ENCODE measurements at places on chromosomes 11 and 22.

- DNase-seq, result no peak
These were observed 29.1 kb downstream of the INSC start for GRCh38 chr11:15143855-15144254.

DNA sequence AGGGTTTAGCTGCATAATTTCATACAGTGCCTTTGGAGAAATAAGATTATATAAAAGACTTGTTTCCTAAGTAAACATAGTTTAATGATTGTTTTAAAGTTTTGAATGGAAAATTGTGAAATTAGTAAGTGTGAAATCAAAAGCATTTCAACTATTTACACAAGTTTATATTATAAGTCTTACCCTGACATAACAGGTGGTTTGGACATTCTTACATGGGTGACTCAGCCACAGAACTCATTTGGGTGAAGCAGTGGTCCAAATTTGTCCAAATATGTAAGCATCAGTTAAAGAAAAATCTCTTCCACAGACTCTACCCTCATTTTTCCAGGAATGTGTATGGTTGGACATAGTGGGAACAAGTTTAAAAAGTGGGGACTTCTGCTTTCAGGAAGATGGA is 68.0 kb downstream of the USP47 start:
- DNase-seq, result no peak

GRCh38 chr11:10641912-10642697 is 51.5 kb downstream of the IRAG1 start:
- DNase-seq, result no peak

- no peak for DNase-seq
These were observed 593.5 kb downstream of the TBC1D22A start for GRCh38 chr22:47355776-47356510.

- DNase-seq, result no peak
These were observed 217.1 kb upstream of the PLET1 start for GRCh38 chr11:112477581-112478317.

Data from stimulated activated CD4-positive, alpha-beta T cell treated with anti-CD3 and anti-CD28 coated beads, Interleukin-4, amount 100 ng/mL, for 48 hours (primary cell).